ENCODE measurements at places on chromosomes 1 and 21. TPM values are rescaled to one million over a fixed set of nuclear protein-coding genes. Genes with fewer than 3 reads are reported as not detected.

The DYRK1A gene
- 68.3 TPM for total RNA-seq

The ACOT11 gene
- 1.3 TPM for total RNA-seq

The YRDC gene
- 15.5 TPM for total RNA-seq

The SLC1A7 gene
- under 0.01 TPM for total RNA-seq

The TNFRSF9 gene
- total RNA-seq: 0.43 TPM

The L1TD1 gene
- total RNA-seq: under 0.01 TPM

The COL8A2 gene
- total RNA-seq: 4.7 TPM

The MCOLN3 gene
- 0.97 TPM for total RNA-seq

The RNU1-3 gene
- under 0.01 TPM for total RNA-seq

The WNT2B gene
- total RNA-seq: 2.6 TPM

The CCDC27 gene
- not detected for total RNA-seq

DNA sequence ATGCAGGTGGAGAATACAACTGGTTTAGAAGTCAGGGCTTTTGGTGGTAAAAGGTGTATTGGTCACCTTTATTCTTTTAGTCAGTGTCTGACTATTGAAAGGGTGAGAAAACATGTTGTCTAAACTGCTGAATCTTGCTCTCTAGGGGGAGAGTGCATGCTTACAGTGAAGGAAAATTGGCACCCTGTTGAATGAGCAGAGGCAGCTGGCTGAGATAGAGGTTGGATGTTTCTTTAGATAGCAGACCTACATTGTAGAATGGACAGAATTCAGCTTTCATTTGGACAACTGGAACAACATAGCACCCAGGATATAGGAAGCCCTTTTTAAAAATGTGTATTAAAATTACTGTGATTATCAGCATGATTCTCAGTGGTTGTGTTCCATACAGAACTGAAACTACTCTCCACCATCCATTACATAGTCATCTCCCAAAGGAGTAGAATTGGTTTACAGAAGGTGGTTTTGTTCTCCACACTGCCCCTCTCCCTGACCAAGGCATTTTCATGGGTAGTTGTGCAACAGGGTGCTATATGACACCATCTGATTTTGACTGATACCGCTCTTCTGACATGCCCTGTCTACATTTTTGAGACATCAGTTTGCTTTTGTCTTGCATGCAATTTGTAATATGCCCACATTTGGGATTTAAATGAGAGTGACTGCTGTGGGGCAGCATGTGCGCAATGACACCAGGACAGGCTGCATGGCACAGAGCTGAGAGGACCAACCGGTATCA, 16.2 kb downstream of the RHOU start:
- DNase-seq: no peak

GRCh38 chr1:67666636-67667035, 18.4 kb upstream of the GADD45A start:
- no peak for DNase-seq

DNA sequence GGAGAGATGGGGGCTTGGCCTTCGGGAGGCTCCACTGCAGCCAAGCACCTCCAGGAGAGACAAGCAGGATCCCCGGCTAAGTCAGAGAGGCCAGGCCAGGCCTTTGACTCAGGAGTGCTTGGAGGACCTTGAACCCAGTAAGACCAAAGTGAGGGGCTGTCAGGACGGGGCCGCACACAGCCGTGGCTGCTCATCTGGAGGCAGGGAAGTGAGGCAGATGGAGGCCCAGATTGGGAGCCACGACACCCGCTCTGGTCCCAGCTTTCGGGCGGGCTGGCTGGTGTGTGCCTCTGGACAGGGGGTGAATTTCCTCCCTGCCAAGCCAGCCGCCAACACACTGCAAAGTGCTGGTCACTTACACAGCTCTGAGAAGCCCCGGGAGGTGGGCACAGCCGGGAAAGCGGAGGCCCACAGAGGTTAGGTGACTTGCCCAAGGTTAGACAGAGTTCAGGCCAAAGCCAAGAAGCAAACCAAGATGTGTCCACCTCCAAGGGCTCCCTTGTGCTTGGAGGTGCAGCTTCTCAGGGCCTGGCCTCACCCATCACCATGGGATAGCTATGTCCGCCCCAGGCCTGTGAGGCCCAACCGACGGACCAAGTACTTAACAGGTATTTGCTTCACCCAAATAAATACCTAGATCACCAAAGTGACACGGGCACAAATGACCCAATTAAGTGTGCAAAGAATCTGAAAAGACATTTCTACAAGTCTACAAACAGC, 58.3 kb downstream of the CHD5 start:
- no peak for DNase-seq

DNA sequence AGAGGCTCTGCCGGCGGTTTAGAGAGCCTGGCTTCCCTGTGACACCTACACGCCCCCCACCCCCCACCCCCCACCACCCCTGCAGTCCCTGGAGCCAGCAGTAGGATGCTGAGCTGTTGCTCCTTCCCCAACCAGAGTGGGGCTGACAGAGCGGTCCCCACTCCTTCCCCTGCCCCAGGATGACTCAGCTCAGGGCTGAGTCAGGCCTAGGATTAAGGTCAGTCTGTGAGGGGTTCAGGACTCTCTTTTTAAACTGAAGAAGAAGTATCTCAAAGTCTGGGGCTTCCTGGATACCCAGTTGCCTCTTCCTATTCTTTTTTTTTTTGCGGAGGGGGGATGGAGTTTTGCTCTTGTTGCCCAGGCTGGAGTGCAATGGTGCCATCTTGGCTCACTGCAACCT, 19.1 kb downstream of the DMBX1 start:
- DNase-seq: no peak

DNA sequence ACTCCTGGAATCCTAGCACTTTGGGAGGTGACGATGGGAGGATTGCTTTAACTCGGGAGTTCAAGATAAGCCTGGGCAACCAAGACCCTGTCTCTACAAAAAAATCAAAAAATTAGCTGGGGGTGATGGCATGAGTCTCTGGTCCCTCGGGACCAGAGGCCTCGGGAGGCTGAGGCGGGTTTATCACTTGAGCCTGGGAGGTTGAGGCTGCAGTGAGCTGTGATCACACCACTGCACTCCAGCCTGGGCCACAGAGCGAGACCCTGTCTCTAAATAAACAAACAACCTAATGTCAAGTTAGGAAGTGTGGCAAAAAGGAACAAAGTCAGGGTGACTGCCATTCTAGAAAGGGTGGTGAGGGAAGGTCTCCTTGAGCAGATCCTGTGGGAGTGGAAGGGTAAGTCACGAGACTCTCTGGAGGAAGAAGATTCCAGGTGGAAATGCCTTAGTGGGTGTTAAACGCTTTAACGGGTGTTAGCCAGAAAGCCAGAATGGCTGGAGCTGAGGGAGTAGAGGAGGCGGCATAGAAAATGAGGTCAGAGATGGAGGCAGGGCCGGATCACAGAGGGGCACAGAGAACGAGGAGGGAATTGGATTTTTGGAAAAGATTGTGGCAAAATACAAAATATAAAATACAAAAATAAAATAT, 62.2 kb upstream of the ATP5PO start:
- no peak for DNase-seq

GRCh38 chr1:10529765-10530164, 55.0 kb downstream of the PEX14 start:
- DNase-seq: no peak

GRCh38 chr1:35449334-35450008, 107.7 kb downstream of the KIAA0319L start:
- peak; percentile 97 for DNase-seq

GRCh38 chr1:233791721-233792120, 112.8 kb upstream of the SLC35F3 start:
- DNase-seq: no peak

DNA sequence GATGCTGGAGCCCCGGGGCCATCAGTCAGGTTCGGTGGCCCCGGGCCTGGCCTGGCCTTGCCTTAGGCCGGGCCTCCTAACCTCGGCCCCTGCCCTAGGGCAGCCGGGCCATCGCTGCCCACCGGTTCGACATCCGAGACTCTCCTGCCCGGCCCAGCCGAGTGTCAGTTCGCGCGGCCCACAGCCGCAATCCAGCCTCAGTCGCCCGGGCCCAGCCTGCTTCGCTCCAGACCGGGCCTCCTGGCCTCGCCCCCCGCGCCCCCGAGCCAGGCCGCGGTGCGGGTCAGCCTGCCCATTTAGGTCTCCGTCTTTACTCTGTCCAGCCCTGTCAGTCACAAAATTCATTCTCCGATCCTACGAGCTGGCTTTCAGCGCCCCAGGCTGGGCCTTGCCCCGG, 777 bp downstream of the LRRC41 start:
- peak; percentile 52 for DNase-seq

GRCh38 chr1:211379446-211379845, 52.8 kb downstream of the TRAF5 start:
- no peak for DNase-seq

- peak; percentile 66 for DNase-seq
Observed at GRCh38 chr1:112866151-112866550, 89.8 kb downstream of the SLC16A1 start.

GRCh38 chr1:225735252-225736149, 42.1 kb upstream of the SRP9 start:
- DNase-seq: peak; percentile 96

GRCh38 chr21:38404177-38404576, 94.1 kb downstream of the ERG start:
- no peak for DNase-seq

- peak; percentile 78 for DNase-seq
Observed at GRCh38 chr1:61111084-61112004, 29.0 kb downstream of the NFIA start.

- peak; percentile 61 for DNase-seq
Observed at GRCh38 chr1:172449585-172450523, 6.0 kb upstream of the PIGC start.

DNA sequence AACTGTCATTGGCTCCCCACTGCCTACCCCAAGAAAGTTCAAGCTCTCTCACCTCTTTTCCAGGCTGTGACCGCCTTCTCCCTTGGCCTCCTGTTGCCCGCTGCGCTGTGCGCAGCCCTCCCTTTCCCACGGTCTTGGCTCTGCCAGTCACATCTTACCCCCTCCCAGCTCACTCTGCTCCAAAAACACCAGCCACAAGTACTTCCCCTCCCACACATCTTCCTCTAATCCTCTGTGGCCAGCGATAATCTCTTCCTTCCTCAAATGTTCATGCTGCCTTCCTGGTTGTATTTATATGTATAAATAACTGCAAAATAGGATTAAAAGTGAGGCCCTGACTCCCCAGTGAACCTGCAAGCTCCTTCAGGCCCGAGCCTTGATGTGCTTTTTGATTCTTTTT, 81.8 kb downstream of the AJAP1 start:
- DNase-seq: no peak

- no peak for DNase-seq
Observed at GRCh38 chr1:234968451-234968850, 160.2 kb downstream of the TOMM20 start.

- DNase-seq: no peak
Observed at GRCh38 chr1:186904361-186904760, 75.6 kb downstream of the PLA2G4A start.

- no peak for DNase-seq
Observed at GRCh38 chr1:238953448-238954010, 432.8 kb upstream of the CHRM3 start.

- DNase-seq: no peak
Observed at GRCh38 chr1:27885621-27886352, 13.4 kb downstream of the THEMIS2 start.

GRCh38 chr1:220707160-220707559, 17.0 kb downstream of the C1orf115 start:
- DNase-seq: no peak

DNA sequence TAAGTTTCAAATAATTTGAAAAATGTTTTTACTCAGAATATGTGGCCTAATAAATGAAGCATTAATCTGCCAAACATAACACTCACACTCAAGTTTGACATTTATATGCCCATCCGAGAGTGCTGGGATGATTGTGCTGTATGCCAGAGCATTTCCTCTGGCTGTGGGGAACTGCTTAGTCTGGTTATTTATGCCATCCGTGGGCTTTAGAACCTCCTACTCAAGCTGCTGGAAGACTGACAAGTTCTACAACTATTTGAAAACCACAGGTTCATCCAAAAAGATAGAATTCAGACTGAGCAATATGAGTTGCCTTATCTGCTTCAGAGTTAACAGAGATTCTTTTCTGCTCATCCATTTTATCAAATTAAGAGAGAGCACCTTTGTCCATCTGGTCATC, 25.9 kb downstream of the PCNX2 start:
- DNase-seq: peak; percentile 39

GRCh38 chr1:159370855-159371254, 61.1 kb upstream of the OR10J4 start:
- no peak for DNase-seq

- no peak for DNase-seq
Observed at GRCh38 chr1:53551428-53551995, 92.3 kb downstream of the DMRTB1 start.

- no peak for DNase-seq
Observed at GRCh38 chr1:64750875-64751274, 6.0 kb downstream of the RAVER2 start.

All from fibroblast of villous mesenchyme (primary cell).